G401 (cell line): ENCODE measurements at places on chromosomes 4 and X.

DNA sequence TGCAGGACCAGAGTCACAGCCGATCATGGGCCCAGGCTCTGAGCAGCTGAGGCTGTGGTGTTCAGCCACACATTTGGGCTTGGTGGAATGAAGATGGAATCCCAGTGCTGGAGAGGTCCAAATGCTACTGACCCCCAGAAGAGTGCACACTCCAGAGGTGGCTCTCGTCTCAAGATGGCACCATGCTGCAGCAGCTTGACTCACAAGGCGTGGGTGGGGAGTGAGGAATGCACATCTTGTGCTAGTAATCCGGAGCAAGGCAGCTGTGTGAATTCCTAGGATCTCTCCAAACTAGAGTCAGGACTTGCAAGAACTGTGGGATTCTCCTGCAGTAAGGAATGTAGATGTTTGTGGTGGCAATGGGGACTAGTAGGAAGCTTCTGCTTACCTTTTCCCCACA, 28.7 kb downstream of the RAB28 start:
- DNase-seq, result no peak

DNA sequence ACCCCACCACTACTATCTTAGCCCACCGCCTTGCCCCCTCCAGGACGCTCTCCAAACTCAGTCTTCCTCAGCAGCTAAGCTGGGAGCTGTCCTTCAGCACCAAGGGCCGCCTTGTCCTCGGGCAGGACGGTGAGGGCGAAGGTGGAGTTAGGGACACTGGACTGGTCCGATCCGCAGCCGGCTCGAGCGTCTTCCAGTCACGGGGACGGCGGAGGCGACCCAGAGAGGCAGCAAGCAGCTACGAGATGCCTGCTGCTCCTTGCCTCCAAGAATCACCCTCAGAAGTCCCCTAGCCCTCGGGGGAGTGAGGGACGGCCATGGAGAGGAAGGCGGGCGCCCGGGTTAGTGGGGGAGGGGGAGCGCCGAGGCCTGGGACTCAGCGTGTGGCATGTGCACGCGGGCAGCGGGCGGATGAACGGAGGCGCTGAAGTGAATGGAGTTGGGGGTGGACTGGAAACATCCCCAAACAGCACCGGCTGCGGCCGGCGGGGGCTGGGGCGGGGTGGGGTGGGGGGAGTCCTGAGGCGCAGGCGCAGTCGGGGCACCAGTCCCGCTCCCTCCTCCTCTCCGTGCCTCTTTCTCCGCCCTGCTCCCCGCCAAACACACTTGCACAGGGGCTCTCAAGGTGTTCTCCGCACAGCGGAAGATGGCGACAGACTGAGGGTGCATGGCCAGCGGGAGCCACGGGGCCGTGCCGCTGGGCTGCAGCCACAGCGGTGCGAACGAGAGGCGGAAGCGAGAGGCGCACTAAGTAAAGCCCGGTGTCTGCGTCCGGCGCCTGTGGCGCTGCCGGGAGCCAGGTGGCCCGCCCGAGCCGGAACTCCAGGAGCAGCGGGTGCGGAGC, at the start of gene NALF2:
TSS of gene NALF2 (plus strand) at position 545 of the 844 bp plus-strand sequence. CDS start 957 bp downstream, outside the sequence.
- DNase-seq, result peak; percentile 70

DNA sequence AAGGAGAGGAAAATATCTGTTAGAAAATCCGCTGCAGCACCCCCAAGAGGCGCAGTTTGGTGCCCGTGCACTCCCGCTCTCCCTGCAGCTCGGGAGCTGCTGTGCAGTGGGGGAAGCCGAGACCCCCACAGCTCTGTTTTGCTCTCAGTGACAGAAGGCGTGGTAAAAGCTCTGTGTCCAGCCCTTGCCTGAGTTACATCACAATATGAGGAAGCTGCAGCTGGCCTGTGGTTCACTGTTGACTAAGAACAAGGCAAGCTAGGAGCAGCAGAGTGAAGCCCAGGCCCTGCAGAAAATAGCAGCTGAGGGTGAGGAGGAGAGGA, 88.5 kb upstream of the ADRA2C start:
- no peak for DNase-seq

- peak; percentile 85 for DNase-seq
Observed at GRCh38 chr4:38013461-38014366, 53.5 kb downstream of the PTTG2 start.

DNA sequence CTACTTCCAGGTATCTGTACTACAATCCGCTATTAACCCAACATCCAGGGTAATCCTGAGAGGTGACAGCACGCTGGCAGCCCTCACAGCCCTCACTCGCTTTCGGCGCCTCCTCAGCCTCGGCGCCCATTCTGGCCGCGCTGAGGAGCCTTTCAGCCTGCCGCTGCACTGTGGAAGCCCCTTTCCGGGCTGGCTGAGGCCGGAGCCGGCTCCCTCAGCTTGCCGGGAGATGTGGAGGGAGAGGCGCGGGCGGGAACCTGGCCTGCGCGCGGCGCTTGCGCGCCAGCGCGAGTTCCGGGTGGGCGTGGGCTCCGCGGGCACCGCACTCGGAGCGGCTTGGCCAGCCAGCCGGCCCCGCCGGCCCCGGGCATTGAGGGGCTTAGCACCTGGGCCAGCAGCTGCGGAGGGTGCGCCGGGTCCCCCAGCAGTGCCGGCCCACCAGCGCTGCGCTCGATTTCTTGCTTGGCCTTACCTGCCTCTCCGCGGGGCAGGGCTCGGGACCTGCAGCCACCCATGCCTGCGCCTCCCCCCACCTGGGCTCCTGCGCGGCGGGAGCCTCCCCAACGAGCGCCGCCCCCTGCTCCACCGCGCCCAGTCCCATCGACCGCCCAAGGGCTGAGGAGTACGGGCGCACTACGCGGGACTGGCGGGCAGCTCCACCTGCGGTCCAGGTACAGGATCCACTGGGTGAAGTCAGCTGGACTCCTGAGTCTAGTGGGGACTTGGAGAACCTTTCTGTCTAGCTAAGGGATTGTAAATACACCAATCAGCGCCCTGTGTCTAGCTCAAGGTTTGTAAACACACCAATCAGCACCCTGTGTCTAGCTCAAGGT, 87.3 kb downstream of the PRSS12 start:
- DNase-seq, result no peak

- no peak for DNase-seq
Observed at GRCh38 chr4:52979020-52979419, 116.9 kb downstream of the RASL11B start.

DNA sequence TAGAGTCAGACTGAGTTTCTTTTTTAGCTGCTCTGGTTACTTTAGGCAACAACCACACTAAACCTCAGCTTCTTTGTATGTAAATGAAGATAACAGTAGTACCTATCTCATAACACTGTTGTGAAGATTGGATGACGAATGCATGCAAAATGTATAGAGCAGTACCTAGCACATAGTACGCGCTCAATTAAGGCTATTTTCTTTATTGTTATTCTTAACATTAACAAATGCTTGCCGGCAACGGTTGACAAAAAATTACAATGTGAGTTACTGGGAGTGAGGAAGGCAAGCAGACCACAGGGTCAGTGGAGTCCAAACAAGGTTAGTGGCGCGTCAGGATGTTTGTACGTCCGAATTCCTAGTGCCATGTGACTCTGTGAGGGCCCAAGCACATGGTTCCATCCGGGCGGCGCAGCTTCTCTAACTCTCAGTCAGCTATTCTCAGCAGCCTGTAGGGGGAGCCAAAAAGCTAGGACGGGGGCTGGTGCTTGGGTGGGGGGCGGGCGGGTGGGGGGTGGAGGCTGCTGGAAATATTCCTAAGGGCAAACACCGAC, 821 bp upstream of the NALF2 start:
- peak; percentile 71 for DNase-seq

DNA sequence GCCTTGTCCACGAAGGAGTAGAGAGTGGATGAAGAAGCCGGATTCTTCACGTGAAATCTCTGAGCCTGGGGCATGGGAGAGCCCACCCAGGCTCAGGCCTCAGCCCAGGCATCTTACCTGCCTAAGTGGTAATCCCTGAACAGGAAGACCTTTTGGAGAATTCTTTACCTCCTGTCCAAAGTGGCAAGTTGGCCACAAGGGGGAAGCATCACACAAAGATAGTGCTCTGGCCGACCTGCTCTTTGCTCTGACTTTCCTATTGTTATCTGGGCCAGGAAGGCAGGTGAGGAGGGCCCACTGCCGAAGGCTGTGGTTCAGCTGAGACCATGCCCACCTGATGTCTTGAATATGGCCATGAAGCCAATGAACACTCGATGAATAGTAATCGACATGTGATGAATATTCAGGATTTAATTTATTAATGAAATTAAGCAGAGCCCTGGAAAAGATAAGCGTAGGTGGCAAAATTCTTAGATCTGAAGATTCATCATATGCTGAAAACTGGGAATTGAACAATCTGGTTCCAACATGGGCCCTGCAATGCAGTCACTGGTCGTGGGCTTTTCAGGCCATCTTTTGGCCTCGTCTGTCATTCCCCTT, 93.8 kb downstream of the PDGFRA start:
- DNase-seq, result peak; percentile 45

- no peak for DNase-seq
Observed at GRCh38 chr4:6710282-6710681, 617 bp upstream of the MRFAP1L1 start.

DNA sequence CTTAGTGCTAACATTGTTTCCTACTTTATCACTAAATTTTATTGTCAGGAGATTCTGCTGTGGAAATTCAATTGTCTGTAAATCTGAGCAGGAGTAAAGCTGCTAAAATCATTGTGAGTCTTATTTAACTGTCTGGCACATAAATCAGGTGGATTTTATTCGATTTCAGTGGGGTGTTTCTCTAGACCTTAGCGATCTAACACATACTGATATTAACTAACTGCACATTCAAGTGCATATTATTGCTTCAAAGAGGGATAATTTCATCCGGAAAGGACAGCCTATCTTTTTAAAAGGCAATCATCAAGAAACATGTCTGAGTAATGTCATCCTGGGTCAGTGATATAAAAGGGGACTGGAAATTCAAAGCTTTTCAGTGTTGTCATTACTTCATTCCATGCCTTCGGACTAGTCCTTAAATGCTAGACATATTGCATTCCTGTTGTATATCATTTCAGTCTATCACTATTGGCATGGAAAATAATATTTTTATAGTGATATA, 388.7 kb downstream of the PCDH10 start:
- DNase-seq, result no peak

DNA sequence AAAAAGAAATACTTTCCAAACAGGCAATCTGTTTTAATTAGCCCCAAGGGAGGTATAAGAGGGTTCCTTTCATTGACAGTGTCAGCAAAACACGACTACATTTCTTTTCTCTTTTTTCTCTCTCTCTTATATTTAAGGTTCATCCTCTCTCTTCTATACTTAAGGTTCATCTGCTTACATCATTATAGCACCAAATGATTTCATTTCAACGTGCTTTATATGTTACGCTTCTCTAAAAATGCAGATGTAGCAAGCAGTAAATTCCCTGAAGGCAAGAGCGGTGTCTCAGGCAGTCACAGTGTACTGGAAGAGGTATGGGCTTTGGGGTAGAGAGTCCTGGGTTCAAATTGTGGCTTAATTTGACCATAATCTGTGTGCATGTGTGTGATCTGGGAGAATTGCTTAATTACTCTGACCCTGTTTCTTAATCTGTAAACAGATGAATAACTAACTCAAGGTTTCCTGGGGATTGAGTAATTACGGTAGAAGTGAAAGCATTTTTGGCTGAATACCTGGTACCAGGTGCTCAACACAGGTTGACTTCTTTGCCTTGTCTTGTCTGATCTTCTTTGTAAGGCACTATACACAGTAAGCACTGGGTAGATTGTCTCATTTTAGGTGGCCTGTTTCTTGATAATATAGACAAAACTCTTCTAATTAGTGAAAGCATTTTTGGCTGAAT, 180.8 kb downstream of the SPRY1 start:
- DNase-seq, result no peak

- DNase-seq, result no peak
Observed at GRCh38 chr4:180745019-180745418, 1498.2 kb upstream of the TENM3 start.

DNA sequence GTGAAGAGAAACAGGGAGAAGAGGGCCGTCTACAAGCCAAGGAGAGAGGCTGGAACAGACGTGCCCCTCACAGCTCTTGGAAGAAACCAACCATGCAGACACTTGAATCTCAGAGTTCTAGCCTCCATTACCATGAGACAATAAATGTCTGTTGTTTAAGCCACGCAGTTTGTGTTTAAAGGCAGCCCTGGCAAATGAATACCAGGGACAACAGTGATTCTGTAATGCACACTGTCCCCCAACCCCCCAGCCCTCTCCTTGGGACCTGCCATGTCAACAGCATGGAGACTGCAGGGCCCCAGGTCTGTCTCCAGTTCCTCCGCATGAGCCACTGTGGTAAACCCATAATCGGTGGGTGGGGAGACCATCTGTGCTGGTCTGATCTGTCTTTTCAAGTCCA, 348.0 kb upstream of the KLF3 start:
- DNase-seq, result no peak

- no peak for DNase-seq
Observed at GRCh38 chr4:86938771-86939520, 4.1 kb downstream of the AFF1 start.

DNA sequence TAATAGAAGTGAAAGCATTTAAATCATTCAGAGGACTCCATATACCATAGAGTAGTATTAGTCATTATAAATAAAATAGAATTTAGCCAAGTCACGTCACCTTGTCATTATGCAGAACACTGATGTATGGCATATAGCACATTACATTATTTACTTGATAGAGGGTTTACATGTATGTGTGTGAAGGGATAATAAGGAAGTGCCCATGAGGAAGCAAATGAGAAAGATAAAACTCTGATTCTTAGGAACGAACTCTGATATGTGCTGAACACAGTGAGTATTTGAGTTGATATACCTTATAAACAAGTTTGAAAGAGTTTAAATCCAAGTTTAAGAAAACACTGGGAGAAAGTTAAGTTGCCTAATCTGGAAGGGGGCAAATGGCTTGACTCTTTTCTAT, 160.5 kb upstream of the NDST3 start:
- no peak for DNase-seq

- no peak for DNase-seq
Observed at GRCh38 chr4:68576272-68577125, at the start of gene UGT2B17. Gene UGT2B17 (minus strand): TSS chr4:68576322. CDS start chr4:68568484, 7,838 bp downstream.

GRCh38 chr4:137768881-137769280, 236.6 kb upstream of the PCDH18 start:
- no peak for DNase-seq

- no peak for DNase-seq
Observed at GRCh38 chr4:144734522-144734921, 88.6 kb downstream of the HHIP start.

DNA sequence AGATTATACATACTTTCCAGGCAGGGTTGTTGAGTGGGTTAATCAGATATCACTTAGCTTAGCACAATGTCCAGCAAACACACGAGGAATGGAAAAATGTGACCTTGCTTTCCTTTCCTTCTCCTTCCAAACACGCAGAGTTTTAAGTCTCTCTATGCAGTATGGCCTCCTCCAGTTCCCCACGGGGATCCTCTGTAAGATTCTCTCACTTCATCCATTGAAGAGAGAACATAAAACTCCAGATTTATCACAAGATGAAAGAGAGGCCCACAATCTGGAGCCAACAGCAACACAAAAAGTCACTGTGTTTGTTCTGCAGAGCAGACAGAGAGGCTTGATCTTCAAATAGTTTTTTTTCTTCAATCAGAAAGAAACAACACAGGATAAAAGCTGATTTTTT, 336.8 kb upstream of the CLNK start:
- no peak for DNase-seq
